ENCODE measurements at places on chromosomes 2 and 18.

DNA sequence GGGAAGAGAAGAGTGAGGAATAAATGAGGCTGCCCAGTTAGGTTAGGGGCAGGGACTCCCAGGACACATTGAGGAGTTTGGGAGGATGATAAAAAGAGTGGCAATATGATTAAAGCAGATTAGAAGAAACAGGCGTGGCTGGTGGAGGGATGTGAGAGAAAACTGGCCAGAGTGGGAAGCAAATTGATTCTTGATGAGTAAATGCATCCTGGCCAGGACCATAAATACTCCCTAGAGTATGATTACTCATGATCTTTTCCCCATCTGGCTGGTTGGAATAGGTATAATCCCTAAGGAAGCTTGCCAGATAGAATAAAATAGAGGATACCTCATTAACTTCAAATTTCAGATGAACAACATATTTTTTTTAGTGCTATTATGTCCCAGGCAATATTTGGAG is 21.5 kb upstream of the DAW1 start:
- DNase-seq: no peak

GRCh38 chr2:221343524-221343923 is 228.6 kb downstream of the EPHA4 start:
- DNase-seq: no peak

DNA sequence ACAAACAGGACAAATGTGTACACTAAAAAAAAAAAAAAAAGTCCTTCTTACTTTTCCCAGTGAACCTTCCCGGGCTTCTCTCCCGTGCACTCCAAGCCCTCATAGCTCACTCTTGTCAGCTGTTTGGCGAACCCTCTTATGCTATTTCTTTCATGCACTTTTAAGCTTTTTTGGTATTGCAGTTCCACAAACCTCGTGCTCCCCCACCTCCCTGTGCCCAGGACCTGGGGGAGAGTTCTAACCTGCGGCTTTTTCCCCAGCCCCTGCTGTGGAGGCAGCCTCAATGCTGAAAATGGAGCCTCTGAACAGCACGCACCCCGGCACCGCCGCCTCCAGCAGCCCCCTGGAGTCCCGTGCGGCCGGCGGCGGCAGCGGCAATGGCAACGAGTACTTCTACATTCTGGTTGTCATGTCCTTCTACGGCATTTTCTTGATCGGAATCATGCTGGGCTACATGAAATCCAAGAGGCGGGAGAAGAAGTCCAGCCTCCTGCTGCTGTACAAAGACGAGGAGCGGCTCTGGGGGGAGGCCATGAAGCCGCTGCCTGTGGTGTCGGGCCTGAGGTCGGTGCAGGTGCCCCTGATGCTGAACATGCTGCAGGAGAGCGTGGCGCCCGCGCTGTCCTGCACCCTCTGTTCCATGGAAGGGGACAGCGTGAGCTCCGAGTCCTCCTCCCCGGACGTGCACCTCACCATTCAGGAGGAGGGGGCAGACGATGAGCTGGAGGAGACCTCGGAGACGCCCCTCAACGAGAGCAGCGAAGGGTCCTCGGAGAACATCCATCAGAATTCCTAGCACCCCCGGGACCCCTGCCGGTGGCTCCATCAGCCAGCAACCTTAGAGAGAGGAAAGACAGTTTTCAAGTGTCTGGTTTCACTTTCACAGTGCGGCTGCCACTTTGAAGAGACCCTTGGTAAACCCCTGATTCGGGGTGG is 826 bp downstream of the KCNE4 start:
- DNase-seq: no peak

- no peak for DNase-seq
Measured at GRCh38 chr2:98502556-98503335, 58.1 kb downstream of the INPP4A start.

- no peak for DNase-seq
Measured at GRCh38 chr2:17160594-17160993, 357.6 kb downstream of the RAD51AP2 start.

Data from stimulated activated CD8-positive, alpha-beta memory T cell treated with anti-CD3 and anti-CD28 coated beads, Interleukin-7, amount 100 ng/mL, for 1 hour (primary cell).